ENCODE measurements at places on chromosomes 2 and 18.

- DNase-seq, result no peak
Observed at GRCh38 chr2:66438891-66439811, 4.2 kb downstream of the MEIS1 start.

DNA sequence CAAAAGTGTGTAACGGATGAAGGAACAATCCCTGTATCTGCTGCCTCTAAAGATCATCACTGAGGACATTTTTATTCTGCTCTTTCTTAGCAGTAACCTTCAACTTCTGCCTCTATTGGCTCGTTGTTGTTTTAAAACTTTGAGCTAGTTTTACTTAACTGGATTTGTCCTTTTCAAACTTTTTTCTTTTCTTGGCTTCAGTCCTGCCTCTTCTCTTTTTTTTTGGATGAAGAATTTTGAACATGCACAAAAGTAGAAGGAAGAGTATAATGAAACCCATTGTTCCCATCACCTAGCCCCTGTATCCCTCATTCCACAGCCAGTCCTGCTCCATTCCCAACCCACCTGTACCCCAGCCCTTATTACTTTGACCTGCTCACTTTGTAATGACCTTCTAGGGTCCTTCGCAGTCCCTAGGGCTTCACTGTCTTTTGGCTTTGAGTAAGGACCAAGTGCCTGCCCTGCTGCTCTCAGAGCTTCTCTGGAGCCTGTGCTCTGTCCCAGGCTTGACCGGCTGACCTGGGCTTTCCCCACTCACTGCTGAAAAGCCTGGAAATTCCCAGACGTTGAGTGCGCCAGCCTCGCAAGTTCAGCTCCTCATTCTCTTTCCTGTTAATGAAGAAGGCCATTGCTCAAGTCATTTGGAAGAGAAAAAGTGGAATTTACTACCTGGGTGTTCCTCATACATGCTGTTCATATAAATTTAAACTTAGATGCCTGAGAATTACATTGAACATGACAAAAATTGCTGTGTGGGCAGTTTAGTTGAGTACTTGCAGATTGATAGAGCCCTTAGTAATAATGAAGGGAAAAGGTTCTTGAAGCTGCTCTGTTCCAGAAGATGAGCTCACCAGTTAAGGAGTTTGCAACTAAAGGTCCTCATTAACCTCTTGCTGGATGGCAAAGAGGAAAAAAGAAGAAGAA lies 149.3 kb upstream of the ALPP start:
- no peak for DNase-seq

DNA sequence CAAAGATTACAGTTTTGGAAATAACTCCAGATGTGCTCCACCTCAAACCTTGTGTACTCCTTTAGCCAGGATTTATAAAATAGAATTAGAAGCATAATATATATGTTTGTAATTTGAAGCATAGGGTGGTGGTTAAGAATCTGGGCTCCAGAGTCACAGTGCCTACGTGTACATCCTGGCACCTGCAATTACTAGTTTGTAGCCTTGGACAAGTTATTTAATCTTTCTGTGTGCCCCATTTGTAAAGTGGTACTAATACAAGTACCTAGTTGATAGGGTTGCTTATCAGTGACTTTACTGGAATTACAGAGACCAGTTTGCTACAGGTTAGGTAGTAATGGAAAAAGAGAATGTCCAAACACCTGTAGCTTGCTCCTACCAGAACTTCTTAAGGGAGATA lies 28.6 kb downstream of the EML4 start:
- no peak for DNase-seq

GRCh38 chr2:241560883-241561474 lies 2.4 kb downstream of the BOK start:
- DNase-seq, result no peak

GRCh38 chr2:185633621-185634020 lies 105.0 kb upstream of the FSIP2 start:
- no peak for DNase-seq

DNA sequence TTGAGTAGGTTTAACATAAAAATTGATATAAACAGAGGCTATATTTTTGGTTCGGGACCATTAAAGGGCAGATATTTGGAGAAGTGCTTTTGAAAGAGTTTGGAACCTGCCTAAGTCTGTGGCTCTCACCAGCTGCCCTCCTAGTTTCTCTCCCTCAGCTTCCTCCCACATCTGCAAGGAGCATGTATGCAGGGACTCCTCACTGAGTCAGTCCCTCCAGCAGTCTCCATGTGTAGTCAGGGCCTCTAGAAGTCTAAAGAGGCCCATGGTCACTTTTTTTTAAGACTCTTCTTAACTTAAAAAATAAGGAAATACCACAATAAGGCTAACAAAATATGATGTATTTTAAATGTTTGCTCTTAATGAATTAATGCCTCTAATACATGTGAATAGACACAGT lies 220.0 kb upstream of the TANK start:
- no peak for DNase-seq

DNA sequence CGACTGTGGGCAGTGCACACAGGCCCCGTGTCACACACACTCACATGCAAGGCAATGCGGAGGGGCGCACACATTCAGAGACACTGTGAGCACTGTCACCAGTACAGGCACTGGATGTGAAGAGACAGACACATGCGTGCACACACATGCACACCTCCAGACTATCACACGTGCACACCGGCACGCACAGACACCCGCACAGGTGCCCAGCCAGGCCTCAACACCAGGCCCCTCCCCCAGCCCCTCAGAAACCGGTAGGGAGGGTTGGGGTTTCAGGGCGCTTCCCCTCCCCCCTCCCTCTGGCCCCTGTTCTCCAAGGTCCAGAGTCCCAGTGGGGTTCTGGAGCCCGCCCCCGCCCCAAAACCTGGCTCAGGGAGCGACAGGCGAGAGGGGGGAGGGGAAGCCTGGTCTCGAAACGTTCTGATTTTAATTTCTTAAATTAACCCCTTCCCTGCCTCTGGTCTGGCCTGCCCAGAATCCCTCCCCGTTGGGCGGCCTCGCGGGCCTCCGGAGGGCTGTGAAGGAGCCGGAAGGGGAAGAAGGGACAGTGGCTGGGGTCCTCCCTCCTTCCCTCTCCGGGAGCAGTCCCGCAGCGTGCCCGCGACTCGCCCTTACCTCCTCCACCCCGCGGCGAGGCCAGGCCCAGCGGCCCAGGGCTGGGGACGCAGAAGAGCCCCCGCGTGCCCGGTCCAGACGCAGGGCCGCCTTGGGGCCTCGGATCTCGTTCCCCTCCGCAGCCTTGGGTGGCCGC lies 558 bp downstream of the FBXO41 start:
- no peak for DNase-seq

- no peak for DNase-seq
Observed at GRCh38 chr2:57965219-57965618, 81.4 kb upstream of the VRK2 start.
